ENCODE measurements at places on chromosomes 2 and 18.
A peak's percentile ranks its signal among the peaks of the same experiment; 100 is the strongest.

DNA sequence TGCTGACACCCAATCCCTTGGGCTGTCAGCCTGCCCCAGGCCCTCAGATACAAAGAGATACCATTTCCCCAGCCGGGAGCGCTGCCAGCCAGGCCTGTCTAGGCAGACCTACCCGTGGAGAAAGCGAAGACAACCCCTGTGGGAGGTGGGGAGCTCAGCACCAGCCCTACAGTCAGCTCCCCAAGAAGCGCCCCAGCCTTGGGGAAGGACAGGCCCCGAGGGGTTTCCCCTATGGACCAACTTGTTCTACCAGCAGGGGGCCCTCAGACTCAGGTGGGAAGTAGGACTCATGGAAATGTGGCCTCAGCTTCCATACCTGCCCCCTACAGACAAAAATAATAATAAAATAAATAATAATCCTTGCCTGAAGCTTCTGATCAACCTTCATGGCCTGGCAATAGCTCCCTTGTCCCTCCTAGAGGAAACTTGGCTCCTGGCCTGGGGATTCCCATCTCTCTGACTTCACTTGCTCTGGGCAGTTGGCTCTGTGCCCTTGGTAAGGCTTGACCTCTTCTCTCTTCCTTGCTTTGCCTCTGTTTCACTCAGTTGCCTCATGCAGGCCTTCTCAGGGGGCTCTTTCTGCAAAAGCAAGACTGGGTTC is 7.0 kb downstream of the SLC35F6 start:
- no peak for DNase-seq

GRCh38 chr2:54664238-54664786 is 59.1 kb upstream of the EML6 start:
- no peak for DNase-seq

DNA sequence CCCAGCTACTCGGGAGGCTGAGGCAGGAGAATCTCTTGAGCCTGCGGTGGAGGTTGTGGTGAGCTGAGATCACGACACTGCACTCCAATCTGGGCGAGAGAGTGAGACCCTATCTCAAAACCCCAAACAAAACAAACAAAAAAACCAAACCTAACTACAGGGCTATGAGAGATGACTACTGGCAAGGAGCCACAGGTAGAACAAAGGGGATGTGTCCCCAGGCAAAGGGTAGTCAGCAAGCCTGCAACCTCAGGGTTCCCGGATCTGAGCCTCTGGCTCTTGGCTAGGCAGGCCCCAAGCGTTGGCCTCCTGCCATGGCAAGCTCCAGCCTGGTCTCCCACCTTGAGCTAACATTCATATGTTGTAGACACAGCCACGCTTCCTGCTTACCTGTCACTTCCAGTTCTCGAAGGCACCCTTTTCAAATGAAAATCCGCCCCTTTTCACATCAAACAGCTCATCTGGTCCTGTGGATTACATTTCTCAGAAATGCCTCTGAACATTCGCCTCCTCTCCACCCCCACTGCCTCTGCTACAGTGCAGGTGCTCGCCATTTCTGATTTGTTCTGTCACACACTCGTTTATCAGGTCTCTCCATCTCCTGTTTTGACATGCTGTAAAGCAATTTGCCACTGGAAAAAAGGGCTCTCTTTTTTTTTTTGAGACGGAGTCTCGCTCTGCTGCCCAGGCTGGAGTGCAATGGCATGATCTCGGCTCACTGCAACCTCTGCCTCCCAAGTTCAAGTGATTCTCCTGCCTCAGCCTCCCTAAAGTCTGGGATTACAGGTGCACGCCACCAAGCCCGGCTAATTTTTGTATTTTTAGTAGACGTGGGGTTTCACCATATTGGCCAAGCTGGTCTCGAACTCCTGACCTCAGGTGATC is 13.1 kb upstream of the ACTR3 start:
- DNase-seq = peak; percentile 61

DNA sequence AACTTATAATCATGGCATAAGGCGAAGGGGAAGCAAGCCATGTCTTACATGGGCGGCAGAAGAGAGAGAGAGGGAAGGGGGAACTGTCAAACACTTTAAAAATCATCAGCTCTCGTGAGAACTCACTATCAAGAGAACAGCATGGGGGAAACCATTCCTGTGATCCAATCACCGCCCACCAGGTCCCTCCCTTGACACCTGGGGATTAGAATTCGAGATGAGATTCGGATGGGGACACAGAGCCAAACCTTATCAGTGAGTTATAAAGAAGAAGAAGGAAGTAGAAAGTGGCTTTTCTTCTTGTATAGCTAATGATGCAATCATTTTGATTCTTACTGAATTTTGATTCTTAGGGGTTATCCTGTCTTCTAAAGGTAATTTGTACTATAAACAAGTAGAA is 51.4 kb downstream of the SMCHD1 start:
- DNase-seq = no peak

DNA sequence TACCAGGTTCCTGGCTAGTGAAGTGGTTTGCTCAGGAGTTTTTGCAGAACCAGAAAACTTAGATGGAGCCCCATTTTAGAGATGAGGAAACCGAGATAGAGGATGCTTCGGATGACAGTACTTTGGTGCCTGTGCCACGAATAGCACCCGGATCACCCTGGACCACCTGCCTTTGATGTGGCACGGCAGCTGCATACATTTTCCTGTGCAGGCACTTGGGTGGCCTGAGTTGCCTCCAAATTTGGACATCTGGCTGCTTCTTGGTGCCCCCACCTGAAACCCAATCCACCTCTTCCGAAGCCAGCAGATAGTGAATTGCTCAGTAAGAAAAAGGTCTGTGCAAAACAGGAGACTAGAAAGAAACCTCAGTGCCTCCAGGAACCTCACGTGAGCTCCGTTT is 140.6 kb upstream of the ID2 start:
- DNase-seq = no peak

DNA sequence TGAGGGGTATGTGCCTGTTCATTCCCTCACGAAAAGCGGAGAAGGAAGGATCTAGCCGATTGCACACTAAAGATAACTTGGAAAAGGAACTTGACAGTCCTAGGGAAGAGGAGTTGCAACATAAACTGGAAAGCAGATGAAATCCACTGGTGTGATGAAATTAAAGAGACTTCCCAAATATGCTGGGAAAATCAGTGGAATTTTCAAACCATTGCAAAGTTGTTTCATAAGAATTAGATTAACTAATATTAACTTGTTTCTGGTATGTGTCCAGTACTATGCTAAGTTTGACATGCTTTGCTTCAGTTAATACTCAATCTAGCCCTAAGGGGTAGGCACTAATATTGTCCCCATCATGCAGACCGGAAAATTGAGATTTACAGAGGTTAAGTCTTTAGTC is 222.7 kb downstream of the IKZF2 start:
- DNase-seq = no peak

- no peak for DNase-seq
Observed at GRCh38 chr2:203708846-203709396, 2.5 kb downstream of the CD28 start.
